Activated naive CD8-positive, alpha-beta T cell treated with anti-CD3 and anti-CD28 coated beads for 36 hours (primary cell): ENCODE measurements at places on chromosomes 16 and 17. TPM values are rescaled to one million over a fixed set of nuclear protein-coding genes. Genes with fewer than 3 reads are reported as not detected.
A peak's percentile ranks its signal among the peaks of the same experiment; 100 is the strongest.

Gene ZPBP2
- not detected for total RNA-seq

Gene NPIPB4
- 92.7 TPM for total RNA-seq

Gene LDHD
- not detected for total RNA-seq

Gene ABCC12
- not detected for total RNA-seq

DNA sequence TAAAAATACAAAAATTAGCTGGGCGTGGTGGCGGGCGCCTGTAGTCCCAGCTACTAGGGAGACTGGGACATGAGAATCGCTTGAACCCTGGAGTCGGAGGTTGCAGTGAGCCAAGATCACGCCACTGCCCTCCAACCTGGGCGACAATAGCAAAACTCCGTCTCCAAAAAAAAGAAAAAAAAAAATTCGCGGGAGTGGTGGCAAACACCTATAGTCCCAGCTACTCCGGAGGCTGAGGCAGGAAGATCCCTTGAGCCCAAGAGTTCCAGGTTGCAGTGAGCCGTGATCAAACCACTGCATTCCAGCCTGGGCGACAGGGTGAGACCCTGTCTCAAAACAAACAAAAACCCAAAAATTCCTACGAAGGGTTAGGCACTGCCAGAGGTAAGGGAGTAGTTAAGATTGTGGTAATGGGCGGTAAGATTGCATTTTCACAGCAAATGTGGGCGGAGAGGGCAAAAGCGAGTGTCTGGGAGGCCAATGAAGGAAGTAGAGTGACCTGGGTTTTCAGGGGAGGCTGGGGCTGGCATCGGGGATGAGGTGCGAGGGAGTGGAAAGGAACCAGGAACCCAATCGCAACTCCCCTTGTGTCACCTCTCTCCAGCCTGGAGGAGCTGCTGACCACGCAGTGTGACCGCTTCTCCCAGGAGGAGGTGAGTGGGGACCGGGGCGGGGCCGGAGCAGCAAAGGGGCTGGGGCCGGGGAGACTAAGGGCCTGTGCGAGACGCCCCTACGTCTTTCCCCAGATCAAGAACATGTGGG is 2.6 kb downstream of the MYL11 start:
- DNase-seq, result no peak

GRCh38 chr16:27315333-27316037 is 1.7 kb downstream of the IL4R start:
- peak; percentile 67 for DNase-seq

- DNase-seq, result no peak
Measured at GRCh38 chr17:66450008-66450851, 147.8 kb downstream of the PRKCA start.

DNA sequence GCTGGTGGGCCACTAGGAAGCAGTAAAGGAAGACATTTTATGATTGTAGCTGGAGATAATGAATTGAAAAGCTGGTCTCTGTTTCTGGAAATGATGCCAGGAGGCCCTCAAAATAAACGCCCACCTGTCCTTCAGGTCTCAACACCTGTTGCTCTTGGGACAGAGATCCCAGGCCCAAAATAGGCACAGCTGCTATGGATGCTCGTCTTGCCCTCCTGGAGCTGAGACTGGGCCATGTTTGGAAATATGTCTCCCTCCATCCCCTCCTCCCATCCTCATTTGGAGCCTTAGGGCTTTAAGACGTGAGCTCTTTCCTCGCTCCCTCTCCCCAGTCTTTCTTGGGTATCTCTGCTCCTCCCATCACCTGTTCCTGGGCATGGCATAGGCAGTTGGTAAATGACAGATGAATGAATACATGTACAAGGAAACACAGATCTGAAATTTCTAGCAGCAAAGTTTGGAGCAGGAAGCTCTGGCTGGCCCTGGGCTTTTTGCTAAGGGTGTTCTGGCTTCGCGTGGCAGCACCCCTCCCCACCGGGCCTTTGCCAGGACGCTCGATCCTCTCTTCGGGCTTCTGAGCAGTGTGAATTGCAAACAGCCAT is 33.3 kb downstream of the MYH3 start:
- DNase-seq, result no peak

- DNase-seq, result no peak
Measured at GRCh38 chr16:65222049-65222448, 100.2 kb upstream of the CDH11 start.

DNA sequence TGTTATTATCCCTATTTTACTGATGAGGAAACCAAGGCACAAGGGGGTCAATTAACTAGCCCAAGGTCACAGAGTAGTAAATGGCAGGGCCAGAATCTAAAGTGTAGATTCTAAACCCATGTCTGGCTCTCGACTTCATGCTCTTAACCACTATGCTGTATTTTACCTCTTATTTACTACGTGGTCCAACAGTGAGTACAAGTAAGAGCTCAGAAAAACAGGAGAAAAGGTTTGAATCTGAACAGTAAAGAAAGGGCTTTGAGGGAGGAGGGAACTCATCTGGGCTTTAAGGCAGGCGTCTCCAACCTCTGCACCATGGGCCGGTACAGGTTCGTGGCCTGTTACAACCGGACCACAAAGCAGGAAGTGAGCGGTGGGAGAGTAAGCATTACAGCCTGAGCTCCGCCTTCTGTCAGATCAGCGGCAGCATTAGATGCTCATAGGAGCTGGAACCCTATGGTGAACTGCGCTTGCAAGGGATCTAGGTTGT is 62.9 kb downstream of the SMURF2 start:
- DNase-seq, result peak; percentile 46

GRCh38 chr16:25874196-25874595 is 182.4 kb downstream of the HS3ST4 start:
- no peak for DNase-seq
